Hindlimb muscle (tissue), 1 donor: ENCODE measurements at places on chromosomes 2 and 18.

GRCh38 chr18:59861963-59862819, 37.6 kb upstream of the PMAIP1 start:
- no peak for DNase-seq

DNA sequence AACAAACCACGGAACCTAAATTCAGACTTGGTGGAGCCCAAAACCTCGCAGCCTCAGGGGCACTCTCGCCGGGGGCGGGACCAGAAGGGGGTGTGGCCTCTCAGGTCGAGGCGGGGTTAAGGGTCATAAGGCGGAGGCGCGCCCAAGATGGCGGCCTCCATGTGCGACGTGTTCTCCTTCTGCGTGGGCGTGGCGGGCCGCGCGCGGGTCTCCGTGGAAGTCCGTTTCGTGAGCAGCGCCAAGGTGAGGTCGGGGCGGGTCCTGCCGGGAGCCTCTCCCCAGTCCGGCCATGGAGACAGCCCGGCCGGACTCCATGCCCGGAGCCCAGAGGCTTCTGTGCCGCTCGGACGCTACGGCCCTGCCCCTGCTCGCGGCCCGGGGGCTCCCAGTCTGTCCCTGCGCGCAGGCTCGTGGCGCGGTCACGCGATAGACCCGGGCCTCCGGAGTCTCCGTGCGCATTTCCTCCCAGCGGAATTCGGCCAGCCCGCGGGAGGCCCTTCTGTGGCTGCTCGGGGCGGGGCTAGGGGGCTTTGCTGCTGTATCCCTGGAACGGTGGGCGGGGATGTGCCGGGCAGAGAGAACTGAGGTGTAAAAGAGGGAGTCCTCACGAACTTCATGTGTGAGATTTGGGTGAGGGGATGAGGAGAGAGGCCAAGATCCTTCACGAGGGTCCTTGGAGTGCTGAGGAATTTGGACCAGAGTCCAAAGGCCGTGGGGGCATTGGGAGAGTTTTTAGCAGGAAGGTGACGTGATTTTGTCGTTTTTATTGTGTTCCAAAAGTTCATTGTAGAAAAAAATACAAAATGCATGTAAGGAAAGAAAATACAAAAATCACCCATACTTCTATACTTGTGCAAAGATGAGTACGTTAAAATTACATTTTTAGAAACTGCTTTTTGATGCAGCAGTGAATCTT, at the start of gene SMYD5:
Gene SMYD5 (plus strand): TSS at position 126 of the 916 bp plus-strand sequence. CDS start 22 bp downstream, at position 148.
- peak; percentile 82 for DNase-seq

DNA sequence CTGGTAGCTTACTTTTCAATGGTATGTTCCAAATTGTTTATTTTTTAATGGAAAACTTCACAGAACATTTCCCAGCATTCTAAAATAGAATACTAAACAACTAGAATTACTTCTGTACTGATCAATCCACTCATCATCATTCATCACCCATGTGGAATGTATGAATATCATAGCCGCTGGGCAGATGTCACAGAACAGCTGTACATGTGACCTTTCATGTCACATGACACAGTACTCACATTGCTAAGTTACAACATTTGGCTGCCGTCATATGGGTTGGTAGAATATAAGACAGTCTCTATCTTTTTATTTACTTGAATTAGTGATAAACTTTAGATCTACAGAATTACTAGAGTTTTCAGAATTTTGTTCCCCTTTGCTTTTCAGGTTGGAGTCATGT, 387.6 kb downstream of the ZEB2 start:
- no peak for DNase-seq

- DNase-seq: peak; percentile 53
Measured at GRCh38 chr18:32422201-32422600, 48.5 kb downstream of the GAREM1 start.
